CD8-positive, alpha-beta memory T cell (primary cell): ENCODE measurements at places on chromosomes 2 and 18. TPM values are rescaled to one million over a fixed set of nuclear protein-coding genes. Genes with fewer than 3 reads are reported as not detected.

GPD2 gene
- 44.3 TPM for total RNA-seq

ALPI gene
- total RNA-seq, result not detected

SLC38A11 gene
- not detected for total RNA-seq

NCKAP1 gene
- total RNA-seq, result 8.7 TPM
